ENCODE measurements at places on chromosomes 1 and 21. TPM values are rescaled to one million over a fixed set of nuclear protein-coding genes. Genes with fewer than 3 reads are reported as not detected.

- H3K27ac ChIP-seq: no peak overlapping the region
- H3K27me3 ChIP-seq: no peaks in the 10 kb centered on the region
- H3K4me3 ChIP-seq: no peak overlapping the region
These were observed 13.3 kb downstream of the TRIM11 start for GRCh38 chr1:228393268-228393701.

DNA sequence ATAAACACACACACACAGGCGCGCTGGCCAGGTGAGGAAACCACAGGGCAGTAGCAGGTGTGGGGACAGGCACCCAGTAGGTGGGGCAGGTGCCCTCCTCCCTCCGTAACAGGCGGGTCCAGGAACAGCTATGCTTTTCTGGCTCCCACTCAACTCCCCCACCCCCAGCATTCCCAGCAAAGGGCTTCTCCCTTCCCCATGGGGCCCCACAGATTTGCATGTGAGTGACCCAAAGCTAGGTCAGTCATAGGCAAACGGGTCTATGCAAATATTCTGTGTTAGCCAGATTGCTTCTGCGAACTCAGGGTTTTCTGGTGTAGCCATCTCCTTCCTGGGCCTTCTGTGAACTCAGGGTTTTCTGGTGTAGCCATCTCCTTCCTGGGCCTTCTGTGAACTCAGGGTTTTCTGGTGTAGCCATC is 114.2 kb downstream of the SIK1 start:
- H3K4me3 ChIP-seq: no peak overlapping the region
- H3K4me1 ChIP-seq: peaks cover 5% of the 10 kb centered on the region
- H3K27me3 ChIP-seq: no peaks in the 10 kb centered on the region
- DNase-seq: peak; percentile 76

GRCh38 chr1:69527273-69527672 is 40.4 kb upstream of the LRRC7 start:
- no peak for DNase-seq
- no peak overlapping the region for H3K27ac ChIP-seq
- H3K27me3 ChIP-seq: no peaks in the 10 kb centered on the region
- no peaks in the 10 kb centered on the region for H3K4me1 ChIP-seq
- no peak overlapping the region for H3K4me3 ChIP-seq
- H3K36me3 ChIP-seq: no peaks in the 10 kb centered on the region

SNX7 gene
- 34.6 TPM for total RNA-seq

HOOK1 gene
- total RNA-seq: 55.4 TPM

PROK1 gene
- total RNA-seq: not detected
